ENCODE measurements at places on chromosomes 13 and 19.

GRCh38 chr13:23792680-23793079 lies 96.5 kb downstream of the MIPEP start:
- DNase-seq: no peak

GRCh38 chr19:29329460-29330134 lies 116.6 kb upstream of the UQCRFS1 start:
- DNase-seq: no peak

DNA sequence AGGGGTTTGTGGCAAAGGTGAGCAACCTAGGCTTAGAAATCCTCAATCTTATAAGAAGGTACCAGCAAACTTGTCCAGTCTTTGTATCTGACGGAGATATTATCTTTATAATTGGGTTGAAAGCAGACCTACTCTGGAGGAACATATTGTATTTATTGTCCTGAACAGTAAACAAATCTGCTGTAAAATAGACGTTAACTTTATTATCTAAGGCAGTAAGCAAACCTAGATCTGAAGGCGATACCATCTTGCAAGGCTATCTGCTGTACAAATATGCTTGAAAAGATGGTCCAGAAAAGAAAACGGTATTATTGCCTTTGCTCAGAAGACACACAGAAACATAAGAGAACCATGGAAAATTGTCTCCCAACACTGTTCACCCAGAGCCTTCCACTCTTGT lies 3.8 kb upstream of the KLK2 start:
- DNase-seq: no peak

GRCh38 chr13:41460074-41460465 lies 2.7 kb downstream of the RGCC start:
- no peak for DNase-seq

DNA sequence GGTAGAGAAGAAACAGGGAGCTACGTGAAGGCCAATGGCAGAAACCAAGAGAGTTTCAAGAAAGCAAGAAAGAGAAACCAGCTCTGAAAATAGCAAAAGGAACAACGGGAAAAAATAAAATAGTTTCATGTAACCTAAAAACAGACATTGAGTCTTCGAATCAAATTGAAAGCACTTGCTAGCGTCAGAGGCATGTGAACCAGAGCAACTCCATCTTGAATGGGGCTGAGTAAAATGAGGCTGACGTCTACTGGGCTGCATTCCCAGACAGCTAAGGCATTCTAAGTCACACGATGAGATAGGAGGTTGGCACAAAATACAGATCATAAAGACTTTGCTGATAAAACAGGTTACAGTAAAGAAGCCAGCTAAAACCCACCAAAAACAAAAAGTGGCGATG lies 7.3 kb upstream of the PMIS2 start:
- DNase-seq: no peak

DNA sequence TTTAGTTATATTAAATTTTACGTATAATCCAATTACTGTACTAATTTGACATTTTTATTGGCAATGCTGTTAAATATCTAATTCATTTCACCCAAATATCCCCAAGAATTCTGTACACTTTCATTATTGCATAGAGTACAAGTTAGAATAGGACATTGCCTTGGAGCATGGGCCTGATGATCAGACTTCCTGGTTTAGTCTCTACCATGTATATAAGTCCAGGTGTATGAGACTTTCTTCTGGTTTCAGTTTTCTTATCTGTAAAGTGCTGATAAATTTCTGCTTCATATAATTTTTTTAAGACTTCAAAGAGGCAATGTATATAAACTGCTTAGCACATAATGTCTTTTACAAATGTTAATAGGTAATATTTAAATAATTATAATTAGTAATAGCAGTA lies 179.4 kb downstream of the KLF12 start:
- no peak for DNase-seq

- DNase-seq: no peak
Observed at GRCh38 chr13:102977471-102977870, 88.7 kb downstream of the SLC10A2 start.

- DNase-seq: no peak
Observed at GRCh38 chr19:3684054-3684816, 16.0 kb downstream of the PIP5K1C start.

DNA sequence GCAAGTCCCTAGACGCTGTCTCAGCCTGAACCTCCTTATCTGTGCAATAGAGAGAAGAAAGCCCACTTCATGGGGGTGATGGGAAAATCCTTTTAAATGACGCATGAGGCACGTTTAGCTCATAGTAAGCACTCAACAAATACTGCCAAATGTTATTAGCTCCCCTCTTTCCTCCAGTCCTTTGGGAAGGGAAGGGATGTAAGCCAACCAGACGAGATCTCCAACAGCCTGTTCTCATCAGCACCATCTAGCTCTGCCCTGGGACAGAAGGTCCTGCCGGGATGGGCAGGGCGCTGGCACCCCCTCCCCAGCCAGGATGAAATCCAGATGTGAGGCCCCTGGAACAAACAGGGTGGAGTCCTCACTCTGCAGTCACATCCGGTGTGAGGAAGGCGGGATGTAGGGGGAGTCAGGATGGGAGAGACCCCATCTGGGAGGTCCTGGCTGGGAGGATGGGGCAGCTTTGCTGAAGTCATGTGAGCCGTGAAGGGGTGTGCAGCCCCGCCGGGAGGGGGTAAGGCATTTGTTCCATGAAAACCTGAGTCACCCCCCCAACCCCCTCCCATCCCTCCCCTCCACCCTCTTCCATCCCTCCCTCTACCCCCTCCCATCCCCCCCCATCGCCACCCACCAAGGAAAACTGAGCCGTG lies 4.6 kb downstream of the S1PR2 start:
- DNase-seq: no peak

DNA sequence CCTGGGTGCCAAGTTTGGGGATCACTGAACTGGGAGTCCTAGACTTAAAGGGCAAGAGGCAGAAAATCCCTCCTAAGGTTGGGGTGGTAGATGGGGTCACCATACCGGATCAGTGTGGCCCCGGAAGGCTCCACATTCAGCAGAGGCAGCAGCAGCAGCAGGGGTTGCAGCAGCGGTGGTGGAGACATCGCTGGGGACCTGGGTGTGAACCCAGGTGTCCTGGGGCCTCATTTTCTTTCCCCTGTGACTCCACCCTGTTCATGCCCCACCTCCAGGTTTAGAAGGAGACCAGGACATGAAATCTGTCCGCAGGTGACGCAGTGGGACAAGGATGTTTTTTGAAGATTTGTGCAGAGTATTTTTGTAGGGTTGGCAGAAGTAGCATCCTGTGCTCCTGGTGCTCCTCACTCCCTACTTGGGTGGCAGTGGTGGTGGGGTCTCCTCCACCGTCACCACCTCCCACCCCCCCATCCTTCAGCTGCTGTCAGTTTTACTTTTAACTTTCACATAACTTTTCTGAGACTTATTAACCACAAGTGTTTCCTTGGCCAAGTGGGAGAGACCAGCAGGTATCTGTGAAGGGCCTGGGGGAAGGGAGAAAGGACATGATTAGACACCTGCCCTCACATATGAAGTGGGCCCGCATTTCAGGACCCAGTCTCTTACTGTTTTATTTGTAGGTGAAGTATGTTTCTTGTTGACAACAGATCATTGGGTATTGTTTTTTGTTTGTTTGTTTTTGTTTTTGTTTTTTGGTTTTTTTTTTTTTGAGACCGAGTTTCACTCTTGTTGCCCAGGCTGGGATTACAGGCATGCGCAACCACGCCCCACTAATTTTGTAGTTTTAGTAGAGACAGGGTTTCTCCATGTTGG lies at the start of gene NAPSA:
TSS of gene NAPSA (minus strand) at position 206 of the 873 bp plus-strand sequence. CDS start at position 188, 18 bp downstream.
- no peak for DNase-seq

DNA sequence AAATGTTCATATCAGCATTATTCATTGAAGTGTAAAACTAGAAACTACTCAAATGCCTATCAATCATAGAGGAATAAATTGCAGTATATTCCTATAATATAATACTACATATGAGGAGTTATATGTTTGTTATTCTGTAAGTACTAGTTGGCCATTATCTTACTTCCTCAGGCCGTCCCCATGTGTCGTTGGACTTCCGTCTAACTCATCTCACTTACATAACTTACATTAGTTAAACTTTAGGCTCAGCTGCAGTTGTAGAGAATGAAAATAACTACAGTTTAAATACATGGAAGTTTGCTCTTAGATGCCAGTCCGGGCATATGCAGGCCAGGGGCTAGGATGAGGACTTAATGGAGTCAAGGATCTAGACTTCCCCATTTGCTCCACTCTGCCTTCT lies 8.6 kb upstream of the EPSTI1 start:
- no peak for DNase-seq

DNA sequence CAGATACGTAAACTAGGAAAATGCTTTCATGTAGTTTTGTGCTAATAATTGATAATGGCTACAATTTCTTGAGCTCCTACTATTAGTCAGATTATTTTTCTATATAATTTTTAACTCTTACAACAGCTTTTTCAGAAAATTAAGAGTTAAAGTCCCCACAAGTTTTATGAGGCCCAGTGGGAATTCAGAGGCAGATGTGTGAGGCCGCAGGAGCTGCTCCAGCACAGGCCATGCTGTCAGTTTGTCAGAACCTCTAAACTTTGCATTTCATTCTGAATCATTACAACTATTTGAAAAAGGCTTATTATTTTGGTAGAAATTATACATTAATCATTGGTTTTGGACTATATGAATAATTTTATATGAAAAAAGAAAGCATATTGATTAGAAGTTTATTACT lies 370.8 kb downstream of the MYO16 start:
- no peak for DNase-seq

DNA sequence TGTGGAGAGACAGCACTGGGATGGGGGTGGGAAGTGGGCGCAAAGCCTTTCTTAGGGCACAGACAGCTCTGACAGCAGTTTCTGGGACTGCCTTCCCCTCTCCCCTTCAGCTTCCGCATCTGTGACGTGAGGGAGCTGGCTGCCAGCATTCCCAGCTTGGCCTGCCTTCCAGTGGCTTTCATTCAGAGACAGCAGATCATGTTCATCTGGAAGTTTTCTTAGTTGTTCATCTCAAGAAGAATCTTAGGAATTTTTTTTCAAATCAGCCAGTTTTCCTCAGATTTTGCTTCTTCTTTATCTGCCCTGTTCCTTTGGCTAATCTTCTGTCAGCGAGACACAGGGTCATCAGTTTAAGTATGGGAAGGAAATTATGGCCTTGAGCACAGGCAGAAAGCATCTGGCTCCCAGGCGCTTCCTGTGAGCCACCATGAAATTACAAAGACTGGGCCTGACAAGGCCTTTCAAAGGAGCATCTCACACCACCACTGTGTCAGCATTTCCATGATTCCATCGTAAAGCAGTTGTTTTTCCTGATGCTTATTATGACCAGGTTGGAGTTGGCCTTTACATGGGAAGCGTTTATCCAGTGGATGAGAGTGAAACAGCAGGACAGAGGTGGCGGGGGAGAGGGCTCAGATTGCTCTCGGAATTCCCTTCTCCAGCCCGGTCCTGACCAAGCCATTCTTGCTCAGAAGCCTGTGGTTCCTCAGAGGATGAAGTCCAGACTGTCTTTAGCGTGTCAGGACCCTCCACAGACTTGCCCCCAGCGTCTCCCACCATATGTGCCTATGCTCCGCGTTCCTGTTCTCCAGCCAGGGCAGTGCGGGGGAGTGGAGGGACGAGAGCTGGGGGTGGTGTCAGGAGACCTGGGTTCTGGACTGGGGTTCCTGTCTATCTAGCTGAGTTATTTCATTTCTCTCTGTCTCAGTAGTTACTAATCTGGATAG lies 43.6 kb downstream of the ARHGAP35 start:
- DNase-seq: no peak

DNA sequence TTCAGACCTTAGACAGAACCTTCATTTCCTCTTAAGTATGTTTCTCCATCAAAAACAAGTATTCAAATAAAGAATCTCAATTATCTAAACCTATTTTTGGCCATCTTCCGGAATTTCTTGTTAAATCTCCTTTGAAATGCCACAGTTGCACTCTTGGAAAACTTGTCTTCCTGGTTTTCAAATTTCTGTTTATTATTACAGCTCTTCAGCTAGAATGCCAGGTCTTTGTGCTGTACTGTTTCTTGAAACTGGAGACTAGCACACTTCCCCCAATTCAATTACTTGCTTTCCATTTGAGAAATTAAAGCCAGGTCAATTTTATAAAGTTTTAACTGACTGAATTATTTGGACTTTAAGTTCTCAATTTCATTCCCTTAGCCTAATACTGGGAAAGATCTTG lies 10.2 kb downstream of the KCNRG start:
- DNase-seq: no peak

GRCh38 chr19:19538785-19539166 lies 711 bp downstream of the CILP2 start:
- DNase-seq: no peak

DNA sequence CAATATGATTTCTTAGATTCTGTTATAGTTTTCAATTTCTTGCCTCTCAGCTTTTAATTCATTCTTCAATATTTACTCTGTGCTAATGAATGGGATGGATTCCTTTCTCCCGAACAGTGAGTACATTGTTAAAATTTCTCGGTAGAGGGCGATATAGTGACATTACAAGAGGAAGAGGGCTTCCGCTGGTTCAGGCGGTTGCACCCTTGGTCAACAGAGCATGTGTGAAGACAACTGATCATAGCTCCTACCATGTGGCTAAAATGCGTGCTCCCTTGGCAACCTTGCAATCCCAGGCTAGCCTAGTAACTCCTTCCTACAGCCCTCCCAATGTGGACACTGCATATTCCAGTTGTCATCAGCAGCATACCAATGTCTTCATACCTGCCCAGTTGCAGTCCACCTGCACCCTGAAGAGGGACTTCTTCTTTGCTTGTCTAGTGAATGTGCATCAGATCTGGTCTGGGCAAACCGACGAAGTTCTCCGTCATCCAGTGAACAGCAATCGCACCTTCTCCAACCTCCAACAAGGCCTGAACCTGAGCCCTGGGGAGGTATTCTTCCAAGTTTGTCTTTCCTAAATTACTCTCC lies 653.0 kb upstream of the GPC6 start:
- no peak for DNase-seq

DNA sequence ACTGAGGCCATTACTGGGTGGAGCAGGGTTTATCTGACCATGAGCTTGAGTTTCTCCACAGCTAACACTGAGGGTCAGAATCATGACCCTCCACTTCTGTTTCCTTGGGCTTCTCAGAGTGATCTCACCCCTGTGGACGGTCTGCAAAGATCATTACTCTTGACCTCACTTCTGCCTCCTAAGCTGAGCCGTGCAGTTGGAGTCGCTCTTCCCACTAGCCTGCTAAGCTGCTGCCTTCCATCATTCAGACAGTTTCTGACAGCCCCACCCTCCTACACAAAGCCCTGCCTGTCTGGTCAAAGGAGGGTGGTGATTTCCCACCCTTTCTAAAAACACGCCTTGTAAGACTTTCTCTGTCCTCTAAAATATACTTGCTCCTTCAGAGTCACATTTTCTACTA lies 9.3 kb upstream of the FRY start:
- DNase-seq: no peak

GRCh38 chr19:42324655-42325307 lies 654 bp upstream of the MEGF8 start:
- no peak for DNase-seq

- DNase-seq: no peak
Observed at GRCh38 chr19:51024924-51025323, 1.5 kb downstream of the KLK11 start.

Data from stimulated activated CD4-positive, alpha-beta T cell treated with anti-CD3 and anti-CD28 coated beads, TNF-alpha, amount 100 ng/mL, for 48 hours (primary cell).